ENCODE measurements at places on chromosomes 4 and X.

DNA sequence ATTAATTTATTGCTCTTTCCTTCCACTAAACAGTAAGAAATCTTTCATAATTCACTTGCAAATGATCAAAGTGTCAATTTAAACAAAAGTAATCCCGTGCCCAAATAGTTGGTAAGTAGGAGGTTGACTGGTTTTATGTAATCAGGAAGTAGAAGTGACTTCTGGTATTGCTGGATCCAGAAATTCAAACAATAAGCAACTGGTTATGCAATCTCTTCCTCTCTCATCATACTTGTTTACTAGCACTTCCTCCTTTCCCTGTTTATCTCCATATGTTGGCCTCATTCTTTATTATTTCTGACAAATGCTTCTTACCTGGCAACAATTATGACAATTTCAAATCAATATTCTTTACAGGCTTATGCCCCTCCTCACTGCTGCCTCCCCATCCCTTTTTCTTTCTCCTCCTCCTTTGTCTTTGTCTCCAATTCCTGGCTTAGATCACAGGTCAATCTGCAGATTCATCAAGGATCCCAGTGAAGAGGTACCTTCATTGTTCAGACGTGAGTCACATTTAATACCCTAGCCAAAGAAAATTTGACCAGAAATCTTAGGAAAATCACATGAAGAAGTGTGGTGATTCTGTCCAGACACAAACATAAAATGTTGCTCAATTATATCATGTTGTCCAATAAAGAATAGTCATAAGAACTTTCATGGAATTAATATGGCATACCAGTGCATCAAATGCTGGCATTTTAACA, 323.2 kb upstream of the PCDH7 start:
- DNase-seq, result no peak

GRCh38 chrX:12993826-12994225, 18.9 kb downstream of the TMSB4X start:
- DNase-seq, result no peak

DNA sequence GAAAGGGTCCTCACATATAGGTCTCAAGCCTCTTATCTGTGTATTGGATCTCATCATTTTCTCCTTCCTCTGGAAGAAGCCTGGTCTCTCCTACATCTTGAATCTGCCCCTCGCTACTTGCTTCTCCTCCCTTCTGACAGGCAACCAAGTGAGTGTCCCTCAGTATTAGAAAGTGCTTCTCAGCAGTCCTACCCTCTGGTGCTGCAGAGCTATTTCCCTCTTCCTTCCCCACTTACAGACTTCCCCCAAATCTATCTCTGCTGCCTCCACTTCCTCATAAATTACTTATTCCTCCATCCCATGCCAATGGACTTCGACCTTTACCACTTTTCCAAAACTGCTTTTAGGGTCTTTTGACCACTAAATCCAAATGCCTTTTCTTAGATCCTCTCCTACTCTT, 129.1 kb upstream of the NAP1L5 start:
- DNase-seq, result no peak

- DNase-seq, result no peak
Observed at GRCh38 chr4:106909486-106910188, 126.5 kb downstream of the DKK2 start.

DNA sequence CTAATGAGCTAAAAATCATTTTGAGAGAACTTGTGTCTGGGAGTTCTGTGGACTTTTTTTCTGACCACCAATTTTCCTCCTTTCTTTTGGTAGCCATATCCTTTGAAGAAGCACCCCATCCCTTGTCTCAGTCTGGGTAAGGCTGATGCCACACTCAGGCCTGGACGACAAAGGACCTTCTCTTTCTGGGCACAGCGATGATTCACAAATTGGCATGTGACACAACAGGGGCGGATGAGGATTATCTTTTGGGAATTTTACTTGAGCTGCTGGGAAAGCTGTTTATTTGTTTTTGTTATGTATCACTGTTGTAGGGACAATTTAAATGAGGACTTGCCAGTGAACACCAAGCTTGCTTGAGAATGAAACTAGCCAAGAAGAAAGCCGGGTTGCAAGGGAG, 233.4 kb upstream of the HAND2 start:
- DNase-seq, result no peak

DNA sequence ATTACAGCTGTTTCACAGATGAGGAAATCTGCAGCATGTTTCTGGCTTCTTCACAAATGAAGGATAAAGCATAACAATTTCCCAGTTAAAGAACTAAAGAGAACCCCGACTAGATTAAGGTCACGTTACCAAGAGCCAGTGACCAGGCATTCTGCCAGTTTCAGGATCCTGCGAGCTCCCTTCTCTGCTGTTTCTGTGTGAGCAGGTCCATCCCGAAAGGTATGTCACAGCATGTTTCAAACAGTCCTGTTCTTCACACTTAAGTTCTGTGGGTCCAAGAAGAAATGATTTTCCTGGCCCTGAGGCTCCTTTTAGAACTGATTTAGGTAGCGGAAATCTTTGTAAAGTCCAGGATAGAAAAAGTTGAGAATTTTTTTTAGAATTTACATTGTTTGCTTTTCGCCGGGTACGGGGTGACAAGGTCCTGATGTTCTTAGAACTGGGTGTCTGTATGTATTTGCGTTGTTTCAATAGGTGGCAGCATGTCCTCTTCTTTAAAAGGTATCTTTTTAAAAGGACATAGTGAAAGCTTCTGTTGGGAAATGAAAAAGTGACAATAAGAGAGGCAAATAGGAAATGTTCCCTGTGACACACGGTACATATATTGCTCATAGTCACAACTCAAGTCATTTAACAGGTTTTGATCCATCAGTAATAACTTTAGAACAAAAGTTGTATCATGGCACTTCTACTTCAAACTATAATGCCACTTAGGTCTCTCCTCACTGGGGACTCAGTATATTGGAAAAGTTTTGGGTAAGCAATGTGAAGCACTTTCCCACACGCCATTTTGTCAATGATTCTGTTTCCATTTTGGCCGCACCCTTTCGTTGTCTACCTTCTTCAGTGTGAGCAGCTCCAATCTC, 18.4 kb downstream of the IL21 start:
- DNase-seq, result no peak

- no peak for DNase-seq
Observed at GRCh38 chr4:1060621-1061020, 49.2 kb downstream of the FGFRL1 start.

- no peak for DNase-seq
Observed at GRCh38 chr4:110034026-110034393, 121.3 kb downstream of the EGF start.

DNA sequence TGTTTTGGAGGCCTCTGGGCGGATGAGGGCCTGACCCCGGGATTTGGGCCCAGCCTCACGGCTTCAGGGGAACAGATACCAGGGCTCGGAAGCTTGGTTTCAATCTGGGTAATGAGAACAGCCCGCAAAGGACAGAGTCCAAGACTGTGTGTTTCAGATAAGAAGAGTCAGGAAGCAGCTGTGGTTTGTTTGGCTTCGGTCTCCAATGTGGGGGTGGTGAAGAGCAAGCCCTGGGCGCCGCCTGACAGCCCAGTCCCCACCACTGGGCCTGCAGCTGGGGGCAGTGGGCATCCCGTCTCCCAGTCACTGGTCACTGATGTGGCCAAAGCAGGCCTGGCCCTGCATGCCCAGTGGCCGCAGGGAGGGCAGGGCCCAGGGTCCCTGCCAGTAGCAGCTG, 9.1 kb downstream of the WFS1 start:
- DNase-seq, result no peak

DNA sequence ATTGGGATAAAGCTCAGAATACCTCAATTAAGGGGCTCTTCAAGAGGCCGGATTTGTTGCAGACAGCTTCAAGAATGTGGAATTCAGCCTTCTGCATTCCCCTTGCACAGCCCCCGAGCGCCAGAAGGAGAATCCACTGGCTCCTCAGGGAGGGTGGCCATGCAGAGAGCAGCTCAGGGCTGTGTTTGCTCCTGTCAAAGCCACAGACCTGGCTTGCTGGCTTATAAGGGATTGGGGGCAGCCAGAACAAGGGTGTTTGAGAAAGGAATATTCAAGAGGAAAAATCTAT, 36.8 kb downstream of the ING2 start:
- DNase-seq, result no peak

GRCh38 chr4:147786031-147786430, 54.1 kb downstream of the ARHGAP10 start:
- DNase-seq, result no peak

DNA sequence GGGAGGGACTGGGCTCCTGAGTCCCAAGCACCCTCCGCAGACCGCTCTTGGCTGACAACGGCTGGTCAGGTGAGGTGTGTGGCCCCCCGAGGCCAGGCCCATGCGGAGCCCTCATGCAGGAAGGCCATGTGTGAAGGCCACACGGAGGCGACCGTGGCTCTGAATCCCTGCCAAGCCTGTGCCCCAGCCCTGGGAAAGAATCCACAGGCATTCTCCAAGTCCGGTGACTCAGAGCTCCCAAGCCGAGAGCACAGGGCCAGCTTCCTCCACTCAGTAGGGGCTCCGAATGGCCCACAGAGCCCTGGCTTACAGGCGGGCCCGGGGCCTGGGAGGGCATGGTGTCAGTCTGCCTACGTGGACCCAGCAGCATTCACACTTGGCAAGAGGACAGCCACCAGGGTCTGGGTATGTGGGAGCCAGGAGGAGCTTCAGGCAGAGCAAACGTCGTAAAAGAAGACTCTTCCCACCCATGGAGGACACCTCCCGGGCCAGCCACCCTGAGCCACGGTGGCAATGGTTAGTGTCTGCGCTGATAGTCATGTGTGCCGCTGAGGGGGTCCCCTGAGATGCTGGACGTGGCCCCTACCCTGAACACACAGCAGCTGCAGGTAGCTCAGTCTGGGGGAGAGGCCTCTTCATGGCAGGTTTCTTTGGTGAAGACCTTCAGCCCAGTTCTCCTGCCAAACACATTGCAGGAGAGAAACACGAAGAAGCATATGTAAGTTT, 105.7 kb downstream of the PSAPL1 start:
- DNase-seq, result no peak

GRCh38 chr4:106607558-106607957, 239.0 kb upstream of the GIMD1 start:
- DNase-seq, result no peak

GRCh38 chr4:4761128-4761982, 98.1 kb upstream of the MSX1 start:
- DNase-seq, result no peak

GRCh38 chr4:88333741-88334405, 44.8 kb upstream of the HERC6 start:
- no peak for DNase-seq

DNA sequence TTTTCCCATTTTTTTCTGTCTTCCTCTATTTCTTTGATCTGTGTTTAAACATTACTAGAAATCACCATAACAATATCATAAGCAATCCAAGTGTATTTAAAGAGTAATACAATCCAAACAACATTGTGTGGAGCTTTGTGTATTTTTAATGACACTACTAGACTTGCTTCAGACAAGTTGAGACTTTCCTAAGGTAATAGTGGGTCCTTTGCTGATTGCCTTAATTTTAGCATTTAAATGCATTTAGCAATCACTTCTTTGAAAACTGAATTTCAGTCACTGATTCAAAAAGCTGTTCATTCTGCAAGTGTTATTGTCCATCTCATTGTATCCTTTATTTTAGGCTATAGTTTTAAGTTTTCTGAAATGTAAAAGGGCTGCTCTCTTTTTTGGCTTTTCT, 804.8 kb downstream of the ADGRL3 start:
- DNase-seq, result no peak

DNA sequence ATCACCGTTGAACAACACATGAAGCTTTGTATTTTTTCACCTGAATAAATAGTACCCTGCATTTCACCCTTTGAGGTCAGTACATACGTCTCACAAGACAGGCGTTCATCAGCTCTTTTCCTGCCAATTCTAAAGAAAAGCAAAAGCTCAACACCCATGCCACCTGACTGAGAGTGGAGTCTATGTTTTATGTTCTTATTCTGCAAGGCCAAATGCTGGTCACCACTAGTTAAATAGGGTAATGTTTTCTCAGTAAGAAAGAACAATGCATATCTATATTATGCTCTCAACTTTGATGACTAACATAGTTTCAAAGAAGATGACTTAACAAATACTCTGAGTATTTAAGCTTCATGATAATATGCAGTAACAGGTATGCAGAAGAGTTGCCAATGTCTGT, 336.3 kb upstream of the BMP3 start:
- no peak for DNase-seq

- no peak for DNase-seq
Observed at GRCh38 chrX:25733148-25733547, 405.0 kb upstream of the MAGEB18 start.

DNA sequence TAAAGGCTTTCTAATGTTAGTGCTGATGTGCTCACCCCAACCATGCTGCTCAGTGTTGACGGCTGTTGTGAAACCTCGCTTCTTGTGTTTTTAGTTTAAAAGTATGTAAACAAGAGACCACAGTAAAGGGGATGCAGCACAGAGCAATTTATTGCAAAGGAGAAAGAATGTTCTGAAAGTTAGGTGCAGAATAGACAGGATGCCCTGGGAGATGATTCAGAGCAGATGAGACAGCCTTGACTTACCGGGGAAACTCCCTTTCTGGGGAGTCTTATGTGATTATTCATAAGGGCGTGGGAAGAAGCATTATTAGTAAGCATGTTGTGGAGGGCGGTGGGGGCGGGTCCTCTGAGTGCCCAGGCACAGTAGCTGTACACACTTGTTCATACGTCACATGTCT, 47.7 kb downstream of the EVC start:
- DNase-seq, result peak; percentile 26

DNA sequence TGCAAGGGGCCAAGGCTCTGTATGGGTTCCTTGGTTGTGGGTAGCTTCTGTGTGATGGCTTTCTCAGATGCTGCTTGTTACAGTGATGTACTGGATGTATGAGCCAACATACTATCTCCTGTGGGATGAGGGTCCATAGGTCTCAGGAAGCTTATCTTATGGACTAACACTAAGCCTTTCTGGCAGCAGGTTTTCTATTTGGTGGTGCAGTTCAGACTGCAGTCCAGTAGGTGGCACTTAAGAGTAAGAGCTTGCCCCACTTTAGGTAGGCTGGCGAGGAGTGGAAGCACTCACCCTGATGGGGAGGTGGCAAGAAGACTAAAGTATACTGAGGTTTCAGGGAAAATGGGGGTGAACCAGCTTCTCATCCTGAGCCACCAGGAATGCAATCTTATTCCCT, 306.7 kb upstream of the MAOA start:
- no peak for DNase-seq

GRCh38 chrX:141341341-141341740, 99.0 kb upstream of the SPANXC start:
- no peak for DNase-seq

DNA sequence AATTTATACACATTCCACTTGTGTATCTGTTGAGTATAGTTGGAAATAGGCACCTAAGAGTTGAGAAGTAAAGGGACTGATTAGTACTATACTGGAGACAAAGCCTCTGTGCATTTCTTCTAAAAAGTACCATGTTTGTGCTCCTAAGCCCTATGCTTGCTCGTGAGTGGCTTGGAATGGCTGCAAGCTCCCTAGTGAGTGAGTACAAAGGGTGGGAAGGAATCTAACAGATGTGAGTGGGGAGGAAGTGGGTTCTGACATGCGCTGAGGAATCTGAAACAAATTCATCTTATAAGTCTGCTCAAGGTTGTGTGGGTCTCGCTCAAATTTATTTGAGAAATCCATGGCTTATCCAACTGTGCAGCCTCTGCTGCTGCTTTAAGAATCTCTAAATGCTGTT, 13.3 kb downstream of the SPCS3 start:
- no peak for DNase-seq
